Activated CD4-positive, alpha-beta T cell treated with anti-CD3 and anti-CD28 coated beads, Interleukin-2, Interleukin-4, amounts not matched to agents 100 ng/mL and 50 ng/mL, durations not matched to agents 16 hours and 8 hours (primary cell): ENCODE measurements at places on chromosomes 1 and 21.

- no peak for DNase-seq
Observed at GRCh38 chr1:87017998-87018672, 103.7 kb downstream of the HS2ST1 start.

GRCh38 chr1:26408604-26409003 is 2.0 kb upstream of the LIN28A start:
- peak; percentile 51 for DNase-seq

DNA sequence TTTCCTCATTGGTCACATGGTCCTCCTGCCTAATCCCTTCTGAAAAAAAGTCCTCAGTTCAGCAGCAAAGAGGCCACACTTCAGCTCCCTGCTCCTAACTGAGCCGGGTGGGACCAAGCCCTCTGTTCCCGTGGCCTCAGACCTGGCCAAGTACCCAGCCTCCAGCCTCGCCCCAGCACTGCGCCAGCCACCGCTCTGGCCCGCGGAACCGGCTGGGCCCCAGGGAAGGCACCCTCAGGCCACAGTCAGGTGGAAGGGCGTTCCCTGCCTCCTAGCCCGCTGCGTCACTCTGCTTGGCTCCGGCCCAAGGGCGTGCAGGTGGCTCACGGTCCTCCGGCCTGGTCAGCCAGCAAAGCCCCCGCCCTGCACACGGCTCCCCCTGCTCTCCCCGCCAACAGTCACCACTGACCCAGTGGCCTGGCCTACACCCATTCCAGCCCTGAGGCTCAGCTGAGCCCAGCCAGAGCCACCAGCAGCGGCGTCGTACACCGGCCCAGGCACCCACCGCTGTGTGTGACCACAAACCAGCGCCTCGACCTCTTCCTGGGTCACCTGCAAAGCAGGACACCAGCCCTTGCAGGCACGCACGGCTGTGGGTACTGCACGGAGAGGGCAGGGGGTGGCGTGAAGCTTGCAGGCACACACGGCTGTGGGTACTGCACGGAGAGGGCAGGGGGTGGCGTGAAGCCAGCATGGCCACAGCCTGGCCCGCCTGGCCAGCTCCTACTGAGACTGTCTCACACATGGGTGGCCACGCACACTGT is 19.4 kb downstream of the NADK start:
- DNase-seq, result no peak

GRCh38 chr1:37485902-37486679 is 11.7 kb downstream of the ZC3H12A start:
- no peak for DNase-seq

DNA sequence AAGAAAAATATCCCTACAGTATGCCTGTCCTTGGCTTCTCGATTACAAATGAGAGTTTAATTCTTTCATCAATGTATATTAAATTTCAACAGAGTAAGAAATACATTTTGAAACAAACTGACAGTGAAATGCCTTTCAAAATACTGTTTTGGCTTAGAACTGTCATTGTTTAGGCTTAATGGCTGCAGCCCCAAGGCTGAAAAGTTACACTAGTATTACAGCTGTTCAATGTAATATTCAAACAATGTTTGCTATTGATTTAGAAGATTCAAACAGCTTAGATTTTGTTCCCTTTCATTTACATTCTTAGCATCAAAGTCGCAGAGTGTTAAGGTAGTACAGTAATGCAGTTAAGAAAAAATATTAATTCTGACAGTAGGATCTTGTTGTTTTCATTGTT is 882.9 kb upstream of the ADGRL2 start:
- DNase-seq, result no peak

- DNase-seq, result no peak
Observed at GRCh38 chr1:13922466-13923110, 222.6 kb downstream of the PRDM2 start.

GRCh38 chr1:223017291-223017690 is 125.8 kb downstream of the TLR5 start:
- no peak for DNase-seq

- DNase-seq, result no peak
Observed at GRCh38 chr1:175163702-175164101, 28.9 kb downstream of the KIAA0040 start.

DNA sequence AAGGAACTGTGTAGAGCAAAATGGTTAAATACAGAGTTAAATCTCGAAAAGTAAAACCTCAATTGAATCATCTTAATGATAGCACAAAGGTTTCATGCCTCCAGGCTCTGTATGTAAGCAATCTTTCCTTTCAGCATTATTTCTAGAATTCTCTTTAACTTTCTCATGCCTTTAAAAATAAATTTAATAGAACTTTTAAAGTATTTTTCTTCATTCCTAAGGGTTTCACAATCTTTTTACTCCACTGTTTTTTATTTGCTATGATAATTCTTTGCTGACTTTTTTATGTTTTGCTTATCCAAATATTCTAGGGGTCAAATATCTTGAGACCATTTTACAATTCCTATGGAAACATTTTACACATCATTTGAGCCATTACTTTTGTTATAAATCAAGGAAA is 288.0 kb downstream of the BACH1 start:
- no peak for DNase-seq

GRCh38 chr1:5611431-5611830 is 380.8 kb downstream of the NPHP4 start:
- no peak for DNase-seq

DNA sequence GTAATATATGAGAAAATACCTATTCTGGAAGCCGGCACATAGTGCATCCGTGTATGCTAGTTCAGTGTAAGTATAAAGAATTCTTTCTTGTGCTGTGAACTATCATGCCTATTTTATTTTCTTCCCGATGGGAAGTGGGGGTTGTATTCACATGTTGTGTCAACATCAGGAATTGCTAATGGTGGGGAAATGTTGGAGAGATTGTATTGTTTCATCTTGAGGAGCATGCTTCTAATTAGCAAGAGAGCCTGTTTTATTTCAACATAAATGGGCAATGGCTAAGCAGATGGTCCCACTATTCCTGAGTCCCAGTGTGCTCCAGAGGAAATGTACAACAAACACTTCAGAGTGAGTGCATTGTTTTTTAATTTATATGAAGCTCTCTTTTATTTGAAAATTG is 485.2 kb downstream of the PLPP3 start:
- DNase-seq, result no peak

- DNase-seq, result no peak
Observed at GRCh38 chr1:39490596-39491145, 765 bp upstream of the BMP8A start.

DNA sequence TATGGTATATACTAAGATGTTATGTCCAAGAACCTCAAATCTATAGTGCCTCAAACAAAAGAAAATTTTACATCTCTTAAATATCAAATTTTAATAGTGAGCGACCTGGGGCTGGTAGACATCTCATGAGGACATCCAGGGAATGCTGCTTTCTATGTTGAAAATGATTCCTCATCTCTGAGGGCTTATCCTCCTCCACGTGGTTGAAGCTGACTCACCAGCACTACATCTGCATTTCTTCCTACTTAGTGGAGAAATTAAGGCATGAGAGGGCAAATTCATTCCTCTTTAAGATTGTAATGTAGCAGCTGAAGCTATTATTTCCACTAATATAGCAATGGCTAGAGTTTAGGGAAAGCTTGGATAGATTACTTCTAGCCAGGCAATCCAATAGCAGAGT is 529.5 kb downstream of the COL11A1 start:
- DNase-seq, result no peak
